ENCODE measurements at places on chromosomes 7 and 10. TPM values are rescaled to one million over a fixed set of nuclear protein-coding genes. Genes with fewer than 3 reads are reported as not detected.

- DNase-seq, result no peak
Measured at GRCh38 chr10:6530966-6531365, 49.1 kb downstream of the PRKCQ start.

DNA sequence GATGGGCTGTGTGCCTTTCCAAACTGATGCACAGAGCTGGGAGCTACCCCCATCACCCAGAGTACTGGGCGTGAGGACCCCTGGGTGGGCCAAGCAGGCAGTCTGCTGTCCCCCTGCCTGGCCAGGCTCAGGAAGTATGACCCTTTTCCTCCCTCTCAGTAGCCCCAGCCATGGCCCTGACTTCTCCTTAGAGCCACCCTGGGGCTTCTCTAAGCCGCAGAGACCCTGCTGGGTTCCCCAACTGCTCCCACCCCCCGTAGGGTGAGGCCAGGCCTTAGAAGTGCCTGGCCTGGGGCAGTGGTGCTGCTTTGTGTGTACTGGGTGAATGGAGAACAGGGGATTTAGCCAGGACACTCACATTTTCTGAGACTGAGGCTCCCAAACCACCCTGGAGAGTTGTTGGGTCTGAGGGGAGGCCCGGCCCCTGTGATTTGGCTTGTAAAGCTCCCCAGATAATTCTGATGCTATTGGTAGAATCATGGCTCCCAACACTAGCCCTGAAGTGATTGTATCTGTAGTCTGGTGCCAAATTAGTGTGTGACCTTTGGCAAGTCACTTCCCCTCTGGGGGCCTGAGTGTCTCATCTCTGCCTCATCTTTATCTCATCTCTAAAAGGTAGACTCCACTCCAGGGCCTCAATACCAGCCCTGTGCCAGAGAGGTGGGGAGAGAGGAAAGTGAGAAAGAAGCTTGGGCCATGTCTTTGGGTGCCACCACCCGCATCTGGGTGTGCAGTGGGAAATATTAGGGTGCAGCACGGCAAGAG is 99.7 kb upstream of the PPIF start:
- no peak for DNase-seq

- DNase-seq, result no peak
Measured at GRCh38 chr7:157557263-157557662, 220.5 kb downstream of the DNAJB6 start.

GRCh38 chr10:72928798-72929197 is 25.8 kb downstream of the PLA2G12B start:
- no peak for DNase-seq

GRCh38 chr10:89973326-89973725 is 271.9 kb downstream of the KIF20B start:
- DNase-seq, result no peak

GRCh38 chr7:127486654-127487053 is 94.1 kb upstream of the ZNF800 start:
- no peak for DNase-seq

- DNase-seq, result peak; percentile 80
Measured at GRCh38 chr7:26199301-26200037, 1.1 kb downstream of the HNRNPA2B1 start.

The EGFR gene
- 0.59 TPM for total RNA-seq

The RALA gene
- 36.3 TPM for total RNA-seq

The PRTFDC1 gene
- 49.8 TPM for total RNA-seq

The DNAJC12 gene
- total RNA-seq, result 182 TPM

The SPDYE6 gene
- total RNA-seq, result not detected

The SPAM1 gene
- not detected for total RNA-seq

The AS3MT gene
- total RNA-seq, result 5.2 TPM
